ENCODE measurements at places on chromosomes 5 and 9.

GRCh38 chr5:109452661-109453060 lies 42.9 kb upstream of the PJA2 start:
- DNase-seq, result no peak

DNA sequence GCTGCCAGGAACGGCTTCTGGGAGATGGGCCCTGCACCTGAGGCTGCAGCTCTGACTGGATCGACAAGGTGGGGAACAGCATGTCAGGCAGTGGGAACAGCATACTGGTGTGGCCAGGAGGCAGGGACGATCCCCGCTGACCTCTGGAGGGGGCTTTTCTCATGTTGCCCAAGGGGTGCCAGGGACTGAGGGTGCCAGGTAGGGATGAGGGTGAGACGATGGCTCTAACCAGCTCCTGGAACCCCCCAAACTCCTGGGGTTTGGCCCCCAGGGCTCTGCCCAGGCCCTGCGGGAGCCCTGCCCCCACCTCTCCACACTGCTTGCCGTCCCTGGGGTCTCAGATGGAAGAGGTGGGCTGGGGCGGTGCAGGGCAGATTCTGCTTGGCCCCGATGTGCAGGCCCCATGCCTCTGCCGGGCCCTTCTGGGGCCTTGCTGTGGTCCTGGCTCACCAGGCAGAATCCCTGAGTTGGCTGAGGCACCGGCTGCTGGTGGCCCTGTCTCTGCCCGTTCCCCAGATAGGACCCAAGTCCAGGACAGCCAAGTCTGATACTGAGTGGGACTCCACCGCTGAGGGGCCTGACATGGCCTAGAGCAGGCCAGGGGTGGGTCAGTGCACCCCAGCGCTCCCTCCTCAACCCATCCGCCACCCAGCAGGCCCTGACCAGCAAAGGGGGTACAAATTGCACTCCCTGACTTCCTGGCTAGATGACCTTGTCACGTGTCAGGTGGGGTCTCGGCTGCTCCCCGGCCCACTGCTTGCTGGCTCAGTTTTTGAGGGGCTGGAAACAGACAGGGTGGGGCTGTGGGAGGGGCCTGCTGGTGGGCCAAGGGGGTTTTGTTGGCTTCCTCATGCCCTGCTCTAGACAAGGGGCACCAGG lies 28.4 kb upstream of the RNF130 start:
- DNase-seq, result no peak

DNA sequence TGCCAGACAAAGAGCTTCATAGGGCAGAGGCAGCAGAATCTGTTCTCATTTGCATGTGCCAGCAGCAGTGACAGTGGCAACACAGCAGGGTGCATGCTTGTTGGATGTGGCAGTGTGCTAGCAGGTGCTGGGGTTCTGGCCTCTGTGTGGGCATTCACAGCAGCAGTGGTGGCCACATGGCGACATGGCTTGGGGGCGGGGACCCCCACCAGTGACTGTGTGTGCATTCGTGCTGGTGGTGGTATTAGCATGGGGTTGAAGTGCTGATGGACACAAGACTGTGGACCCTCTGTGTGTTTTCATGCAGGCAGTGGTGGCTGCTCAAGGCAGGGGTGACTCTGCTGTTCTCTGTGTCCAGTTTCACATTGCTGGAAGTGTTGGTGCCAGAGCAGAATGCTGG lies 183.2 kb upstream of the PDE4D start:
- DNase-seq, result no peak

DNA sequence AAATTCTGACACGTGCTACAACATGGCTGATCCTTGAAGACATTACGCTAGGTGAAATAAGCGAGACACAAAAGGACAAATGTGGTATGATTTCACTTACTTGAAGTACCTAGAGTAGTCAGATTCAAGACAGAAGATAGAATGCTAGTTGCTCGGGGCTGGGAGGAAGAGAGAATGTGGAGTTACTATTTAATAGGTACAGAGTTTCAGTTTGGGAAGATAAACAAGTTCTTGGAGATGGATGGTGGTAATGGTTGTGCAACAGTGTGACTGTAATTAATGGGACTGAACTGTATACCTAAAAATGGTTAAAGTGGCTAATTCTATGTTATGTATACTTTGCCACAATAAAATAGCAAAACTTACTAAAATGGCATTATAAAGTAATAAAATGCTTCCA lies 34.4 kb downstream of the PAM start:
- no peak for DNase-seq

- DNase-seq, result no peak
Measured at GRCh38 chr5:77816686-77817085, 40.5 kb upstream of the TBCA start.

DNA sequence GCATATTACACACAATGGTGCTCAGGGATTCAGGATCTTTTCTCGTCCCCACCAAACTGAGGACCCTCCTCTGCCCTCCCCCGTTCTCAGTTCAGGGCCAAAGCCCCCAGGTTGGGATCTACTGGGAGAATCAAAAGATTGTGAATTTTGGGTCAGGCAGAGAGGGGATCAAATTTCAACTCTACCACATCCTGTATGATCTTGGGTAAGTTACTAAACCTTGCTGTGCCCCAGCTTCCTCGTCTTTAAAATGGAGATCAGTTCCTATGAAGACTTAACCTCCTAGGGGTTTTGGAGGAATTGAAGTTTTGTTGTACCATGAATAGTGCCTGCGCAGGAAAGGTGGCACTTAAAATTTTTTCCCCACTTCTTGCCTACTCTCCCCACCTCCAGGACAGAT lies 62.4 kb downstream of the RAI14 start:
- DNase-seq, result no peak

DNA sequence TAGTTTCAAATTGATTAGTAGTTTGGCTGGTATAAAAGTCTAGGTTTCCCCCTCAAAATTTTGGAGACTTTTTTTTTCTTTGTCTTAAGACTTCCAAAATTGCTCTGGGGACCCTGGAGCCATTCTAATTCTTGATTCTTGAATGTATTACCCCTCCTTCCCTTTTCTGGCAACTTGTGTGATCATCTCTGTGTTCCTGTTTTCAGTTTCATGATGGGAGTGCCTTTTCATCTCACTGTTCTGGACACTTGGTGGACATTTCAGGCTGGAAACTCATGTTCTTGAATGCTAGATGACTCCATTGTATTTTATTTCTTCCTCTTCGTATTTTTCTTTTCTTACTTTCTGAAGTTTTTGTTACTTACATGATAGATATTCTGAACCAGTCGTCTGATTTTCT lies 57.3 kb upstream of the LRRC70 start:
- no peak for DNase-seq

DNA sequence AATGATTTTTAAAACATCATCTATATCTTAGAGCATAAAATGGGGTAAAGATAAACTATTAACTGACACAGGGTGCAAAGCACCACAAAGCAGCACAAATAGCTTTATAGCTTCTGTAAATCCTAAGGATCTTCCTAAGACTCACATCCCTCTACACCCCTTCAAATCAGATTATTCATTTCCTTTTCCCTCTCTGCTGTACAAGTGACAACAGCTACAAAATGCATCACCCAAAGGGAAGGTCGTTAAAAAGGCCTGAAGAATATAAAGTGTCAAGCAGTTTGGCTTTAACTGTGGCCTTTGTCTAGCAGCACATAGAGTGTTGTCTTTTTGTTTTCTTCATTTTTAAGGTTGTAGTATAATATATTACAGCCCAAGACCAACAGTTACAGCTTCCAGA lies 422.1 kb downstream of the PDE4D start:
- DNase-seq, result no peak

DNA sequence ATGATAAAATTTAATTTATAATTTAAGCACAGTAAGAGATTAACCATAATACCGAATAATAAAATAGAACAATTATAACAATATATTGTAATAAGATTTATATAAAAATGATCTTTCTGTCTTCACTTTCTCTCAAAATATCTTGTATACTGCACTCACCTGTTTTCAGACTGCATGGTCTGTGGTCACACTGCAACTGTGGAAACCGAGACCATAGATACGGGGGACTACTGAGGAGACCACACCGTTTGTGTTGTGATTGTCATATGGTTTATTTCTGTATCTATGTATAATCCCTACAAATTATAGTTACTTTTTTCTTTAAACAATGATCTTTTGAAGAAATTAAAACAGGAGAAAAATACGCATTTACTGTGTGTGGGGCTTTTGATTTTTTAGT lies 78.8 kb upstream of the TNFAIP8 start:
- no peak for DNase-seq

- no peak for DNase-seq
Measured at GRCh38 chr9:21761309-21761901, 41.0 kb upstream of the MTAP start.

DNA sequence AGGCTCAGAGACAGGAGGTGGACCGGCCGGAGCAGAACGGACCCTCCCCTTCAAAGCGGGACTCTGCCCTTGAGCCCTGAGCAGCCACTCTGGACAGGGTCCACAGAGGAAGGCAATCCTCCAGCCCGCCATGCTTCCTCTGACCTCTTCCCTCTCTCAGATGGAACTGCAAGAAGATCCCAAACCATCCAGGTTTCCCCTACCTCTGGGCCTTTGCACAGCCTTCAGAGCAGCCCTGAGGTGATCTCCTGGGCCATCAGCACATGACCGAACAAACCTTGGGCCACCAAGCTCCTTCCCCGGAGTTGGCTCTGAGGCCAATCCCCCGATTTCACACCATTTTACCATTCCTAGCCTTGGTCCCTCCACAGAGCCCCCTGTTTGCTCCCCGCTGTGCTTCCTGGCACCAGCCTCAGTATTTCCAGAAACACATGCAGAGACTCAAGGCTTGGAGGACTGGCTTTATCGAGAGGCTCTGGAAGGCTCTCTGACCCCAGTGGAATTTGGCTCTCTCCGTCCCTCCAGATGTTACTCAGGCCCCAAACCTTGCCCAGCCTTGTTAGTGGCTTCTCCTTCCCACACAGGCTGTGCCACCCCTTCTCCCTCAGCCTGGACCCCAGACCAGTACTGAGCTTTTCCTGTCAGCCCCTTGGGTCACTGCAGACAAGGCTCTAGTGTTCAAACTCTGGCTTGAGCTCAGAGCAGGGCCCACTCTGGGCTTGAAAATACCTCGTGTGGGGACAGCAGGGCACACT lies 48.6 kb upstream of the KCNMB1 start:
- DNase-seq, result no peak

DNA sequence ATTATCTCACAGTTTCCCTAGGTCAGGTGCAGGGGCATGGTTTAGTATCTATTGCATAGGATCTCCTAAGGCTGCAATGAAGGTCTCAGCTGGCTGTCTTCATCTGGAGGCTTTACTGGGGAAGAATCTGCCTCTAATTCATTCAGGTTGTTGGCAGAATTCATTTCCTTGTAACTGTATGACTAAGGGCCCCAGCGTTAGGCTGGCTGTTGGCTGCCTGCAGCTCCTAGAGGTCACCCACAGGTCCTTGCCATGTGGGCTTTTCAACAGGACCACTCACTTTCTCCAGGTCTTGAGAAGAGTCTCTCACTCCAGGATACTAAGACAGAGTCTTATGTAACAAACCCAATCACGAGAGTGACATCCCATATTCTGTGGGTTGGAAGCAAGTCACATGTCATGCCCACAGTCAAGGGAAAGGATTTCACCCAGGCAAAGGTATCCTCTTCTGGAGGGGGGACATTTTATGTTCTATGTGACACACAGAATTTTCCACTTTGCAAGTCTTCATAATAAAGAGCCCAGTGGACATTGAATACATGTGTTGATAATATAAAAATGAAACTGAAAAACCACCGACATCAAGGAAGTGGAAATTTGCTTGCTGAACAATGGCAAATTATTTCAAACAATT lies 38.2 kb downstream of the HMHB1 start:
- no peak for DNase-seq

- no peak for DNase-seq
Measured at GRCh38 chr5:123047706-123048105, 11.2 kb upstream of the PPIC start.

DNA sequence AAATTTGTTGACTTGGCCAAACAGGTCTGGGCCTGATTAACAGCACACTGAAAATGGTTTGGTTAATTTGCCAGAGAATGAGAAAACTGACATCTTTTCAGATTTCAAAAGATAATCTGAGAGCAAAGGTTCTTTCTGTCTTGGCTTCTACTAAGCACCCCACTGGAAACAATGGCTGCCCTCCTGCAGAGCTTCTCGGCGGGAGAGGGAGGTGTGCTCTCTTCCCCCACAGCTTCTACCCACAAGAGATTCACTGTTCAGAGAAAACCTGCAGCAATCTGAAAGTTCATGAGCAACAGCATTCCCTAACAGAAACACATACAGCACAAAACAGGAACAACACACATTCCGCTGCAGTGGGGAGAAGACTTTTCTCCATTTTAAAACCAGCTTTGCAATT lies 3.0 kb downstream of the DNAH5 start:
- no peak for DNase-seq

GRCh38 chr9:137619240-137620047 lies 639 bp downstream of the EHMT1 start:
- no peak for DNase-seq

DNA sequence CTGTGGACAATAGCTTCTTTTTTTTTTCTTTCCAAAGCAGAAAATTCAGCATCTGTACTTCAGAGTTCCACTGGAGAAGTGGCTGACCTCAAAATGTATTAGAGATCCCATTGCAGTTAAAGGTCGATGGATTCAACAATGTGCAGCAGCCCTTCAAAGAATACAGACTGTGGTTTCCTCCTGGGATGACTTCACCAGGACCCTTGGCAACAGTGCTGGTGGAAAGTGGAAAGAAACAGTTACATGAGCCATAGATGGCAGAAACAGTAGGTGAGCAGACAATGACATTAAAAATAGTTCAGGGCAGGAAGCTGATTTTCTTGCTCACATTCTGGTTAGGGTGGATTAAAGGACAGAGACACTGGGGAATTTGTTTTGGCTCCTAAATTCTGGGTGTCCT lies 62.4 kb downstream of the SLC28A3 start:
- DNase-seq, result no peak

GRCh38 chr5:133947431-133947841 lies 21.0 kb downstream of the C5orf15 start:
- no peak for DNase-seq

- DNase-seq, result no peak
Measured at GRCh38 chr5:138212828-138213160, 329 bp downstream of the CDC23 start.

DNA sequence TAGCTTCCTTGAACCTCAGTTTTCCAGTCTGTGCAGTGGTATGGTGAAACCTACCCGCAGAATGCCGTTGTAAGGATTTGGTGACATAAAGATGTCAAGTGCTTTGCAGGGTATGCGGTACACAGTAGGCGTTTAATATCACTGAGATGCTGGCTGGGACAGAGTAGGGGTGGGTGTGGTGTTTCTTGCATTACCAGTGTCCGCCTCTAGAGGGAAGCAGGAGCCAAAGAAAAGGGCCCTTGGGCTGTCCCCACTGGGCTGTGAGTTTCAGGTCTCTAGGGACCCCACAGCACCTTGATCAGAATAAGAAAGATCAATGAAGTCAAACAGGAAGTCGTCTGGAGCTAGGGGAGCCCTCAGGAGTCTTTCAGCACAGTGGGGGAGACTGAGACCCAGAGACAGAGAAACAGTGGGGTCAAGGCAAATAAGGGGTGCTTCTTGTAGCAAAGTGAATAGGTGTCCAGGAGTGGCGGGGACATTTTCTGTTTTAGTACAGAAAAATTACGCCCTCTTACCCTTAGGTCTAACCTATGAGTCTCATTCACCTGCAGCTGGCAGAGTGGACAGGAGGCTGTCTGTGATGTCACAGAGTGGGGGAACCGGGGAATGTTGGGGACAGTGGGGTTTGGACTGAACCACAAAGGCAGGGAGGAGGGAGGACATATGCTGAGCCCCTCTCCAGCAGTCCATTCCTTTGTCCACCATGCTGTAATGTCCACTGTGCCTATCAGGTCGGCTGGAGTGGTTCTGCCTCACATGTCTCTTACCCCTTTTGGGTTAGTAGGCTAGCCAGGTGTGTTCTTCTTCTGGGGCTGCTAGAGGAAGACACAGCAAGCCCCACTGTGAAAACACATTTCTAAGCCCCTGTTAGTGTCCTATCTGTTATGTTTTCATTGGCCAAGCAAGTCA lies 4.7 kb upstream of the TEX53 start:
- no peak for DNase-seq
